Ureter (tissue), 1 donor: ENCODE measurements at places on chromosomes 7 and 10. TPM values are rescaled to one million over a fixed set of nuclear protein-coding genes. Genes with fewer than 3 reads are reported as not detected.
A peak's percentile ranks its signal among the peaks of the same experiment; 100 is the strongest.

DNA sequence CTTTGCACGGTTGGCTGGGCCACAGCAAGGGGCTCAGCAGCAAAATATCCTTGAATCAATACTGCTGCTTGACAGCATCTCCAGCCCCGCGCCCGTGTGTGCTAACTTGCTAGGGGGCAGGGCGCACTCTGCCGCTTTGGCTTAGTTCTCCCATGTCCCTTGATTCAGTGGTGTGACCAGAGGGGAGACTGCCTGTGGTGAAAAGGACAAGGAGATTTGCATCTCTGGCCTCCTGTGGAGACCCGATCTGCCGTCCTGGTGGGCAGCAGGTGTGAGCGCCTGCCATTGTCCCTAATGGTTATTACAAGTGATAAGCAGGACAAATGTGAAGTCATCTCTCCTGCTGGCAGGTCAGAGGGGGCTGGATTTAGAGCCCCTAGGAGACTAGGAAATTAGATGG lies 500.2 kb upstream of the GALNT17 start:
- DNase-seq = no peak

DNA sequence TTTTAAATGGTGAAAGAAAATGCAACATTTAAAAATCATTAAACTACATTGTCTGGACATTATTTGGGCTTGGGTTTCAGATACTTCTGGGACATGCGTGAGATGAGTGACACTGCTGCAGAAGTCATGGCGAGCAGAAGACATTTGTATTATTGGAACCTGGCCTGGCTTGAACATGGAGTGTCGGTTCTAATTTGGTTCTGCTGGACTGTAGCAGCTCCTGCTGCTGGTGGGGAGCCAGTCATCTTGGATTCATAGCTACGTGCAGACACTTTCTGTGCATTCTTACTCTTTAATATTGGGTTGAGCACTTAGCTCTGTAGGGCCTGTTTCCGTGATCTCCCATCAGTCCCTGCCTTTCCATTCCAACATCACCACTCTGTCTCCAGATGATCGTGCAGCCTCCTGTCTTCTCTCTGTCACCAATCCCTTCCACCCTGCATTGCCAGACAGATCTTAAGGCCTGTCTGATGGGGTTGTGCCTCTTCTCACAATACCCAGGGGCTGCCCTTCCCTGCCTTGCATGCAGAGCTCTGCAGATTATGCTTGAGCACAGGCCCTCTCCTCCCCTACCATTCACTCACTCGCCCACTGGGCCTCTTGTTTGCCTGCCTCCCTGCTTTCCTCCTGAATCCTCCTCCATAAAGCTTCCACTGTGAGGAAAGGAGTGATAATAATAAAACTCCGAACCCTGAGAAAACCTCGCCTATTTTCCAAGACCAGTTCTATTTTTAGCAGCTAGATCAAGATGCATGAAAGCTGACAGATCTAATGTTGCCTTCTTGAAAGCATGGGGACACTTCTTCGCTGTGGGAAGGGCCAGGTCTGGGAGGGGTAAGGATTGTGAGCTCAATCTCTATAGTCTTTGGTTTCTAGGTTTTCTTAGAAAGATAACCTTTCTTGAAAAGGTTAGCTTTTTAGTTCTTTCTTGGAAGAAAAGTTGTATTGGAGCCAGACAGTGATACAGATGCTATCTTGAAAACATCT lies 32.9 kb downstream of the CELF2 start:
- no peak for DNase-seq

Gene GPNMB
- total RNA-seq = 93.6 TPM

- no peak for DNase-seq
These were observed 45.1 kb upstream of the LYZL1 start for GRCh38 chr10:29243750-29244149.

DNA sequence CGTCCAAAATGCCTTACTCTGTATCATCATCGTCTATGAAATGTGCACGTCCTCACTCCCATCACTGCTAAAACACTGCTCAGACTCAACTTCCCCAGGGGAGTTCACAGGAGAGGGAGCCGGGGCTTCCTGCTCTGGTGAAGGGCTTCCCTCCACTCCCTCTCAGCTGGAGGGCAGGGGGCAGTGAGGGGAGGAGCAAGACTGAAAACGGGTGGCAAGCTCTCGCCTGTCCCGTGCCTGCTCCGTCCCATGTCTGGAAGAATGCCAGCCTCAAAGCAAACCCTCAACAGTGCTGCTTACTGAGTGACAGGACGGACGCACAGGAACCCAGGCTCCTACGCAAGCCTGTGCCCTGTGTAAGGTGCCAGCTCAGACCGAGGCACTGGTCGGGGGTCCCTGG lies 25.1 kb downstream of the PRKAG2 start:
- DNase-seq = peak; percentile 67

DNA sequence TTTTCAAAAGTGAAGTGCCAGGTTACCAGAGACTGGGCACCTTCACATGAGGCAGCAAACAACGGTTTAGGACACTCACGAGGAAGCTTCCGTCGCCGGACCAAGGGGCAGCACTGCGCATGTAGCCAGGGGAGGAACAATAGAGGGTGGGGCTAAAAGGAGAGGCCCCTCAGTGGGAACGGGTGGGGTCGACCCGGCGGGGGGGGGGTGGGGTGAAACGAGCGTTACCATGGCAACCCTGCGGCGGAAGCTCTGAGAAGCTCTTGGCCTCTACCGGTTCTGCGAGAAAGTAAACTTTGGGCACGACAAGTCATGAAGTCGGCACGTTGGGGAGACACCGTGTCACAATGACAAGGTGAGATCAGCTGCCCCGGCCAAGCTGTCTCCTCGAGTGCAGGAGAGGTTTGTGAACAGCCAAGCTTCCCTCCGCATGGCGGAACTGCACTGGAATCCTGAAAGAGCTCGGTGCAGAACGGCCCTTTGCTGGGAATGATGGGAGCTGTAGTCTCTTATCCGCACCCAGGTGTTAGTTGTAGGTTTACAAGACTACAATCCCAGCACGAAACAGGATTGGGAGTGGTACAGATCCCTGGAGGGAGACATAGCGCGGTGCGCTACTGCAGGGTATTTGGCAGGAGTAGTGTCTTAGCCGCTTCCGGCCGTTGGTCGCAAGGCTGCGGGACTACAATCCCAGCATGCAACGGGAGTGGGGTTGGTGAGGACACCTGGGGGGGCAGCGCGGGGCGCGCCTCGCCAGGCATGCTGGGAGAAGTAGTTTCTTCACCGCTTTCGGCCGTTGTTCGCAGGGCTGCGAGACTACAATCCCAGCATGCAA lies 72.8 kb upstream of the ZNF722 start:
- DNase-seq = peak; percentile 94

DNA sequence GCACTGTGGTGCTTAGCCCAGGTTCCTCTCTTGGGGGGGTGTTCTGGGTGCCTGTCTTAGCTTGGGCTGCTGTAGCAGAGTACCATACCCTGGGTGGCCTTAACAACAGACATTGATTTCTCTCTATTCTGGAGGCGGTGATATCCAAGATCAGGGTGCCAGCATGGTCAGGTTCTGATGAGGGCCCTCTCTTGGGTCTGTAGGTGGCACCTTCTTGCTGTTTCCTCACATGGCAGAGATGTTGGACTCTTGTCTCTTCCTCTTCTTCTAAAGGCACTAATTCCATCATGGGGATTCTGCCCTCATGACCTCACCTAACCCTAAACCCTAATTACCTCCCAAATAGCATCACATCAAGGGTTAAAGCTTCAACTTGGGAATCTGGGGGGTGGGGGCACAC lies 19.9 kb upstream of the CRHR2 start:
- DNase-seq = no peak

- DNase-seq = no peak
These were observed 5.7 kb downstream of the ATG9B start for GRCh38 chr7:151018421-151019129.

Gene GPR15LG
- total RNA-seq = 29.2 TPM

Gene GIMAP5
- total RNA-seq = 19.2 TPM

DNA sequence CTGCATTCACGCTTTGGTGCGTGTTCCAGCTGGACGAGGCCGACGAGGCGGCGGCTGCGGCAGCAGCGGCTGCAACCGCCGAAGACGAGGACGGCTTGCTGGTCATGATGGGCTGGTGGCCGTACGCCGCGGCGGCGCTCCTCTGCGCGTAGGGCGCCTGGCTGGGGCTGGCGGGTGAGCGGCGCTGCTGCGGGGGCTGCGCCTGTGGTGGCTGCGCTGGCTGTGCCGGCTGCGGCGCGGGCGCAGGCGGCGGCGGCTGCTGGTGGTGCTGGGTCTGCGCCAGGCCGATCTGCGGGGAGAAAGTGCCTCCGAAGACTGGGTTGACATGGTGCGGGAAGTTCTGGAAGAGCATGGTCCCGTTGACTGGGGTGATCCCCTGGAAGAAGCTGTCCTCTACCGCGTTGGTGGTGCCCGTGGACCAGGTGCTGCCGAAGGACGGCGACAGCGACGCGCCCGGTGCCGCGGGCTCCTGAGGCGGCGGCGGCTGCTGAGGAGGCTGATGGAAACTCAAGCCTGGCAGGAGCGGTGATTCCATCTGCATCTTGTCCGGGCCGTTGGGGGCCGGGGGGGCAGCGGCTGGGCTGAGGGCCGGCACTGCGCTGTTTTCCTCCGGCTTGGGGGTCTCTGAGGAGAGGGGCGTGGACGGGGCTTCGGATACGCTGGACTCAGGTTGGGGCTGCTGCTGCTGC lies 51.1 kb downstream of the CPEB3 start:
- peak; percentile 49 for DNase-seq

DNA sequence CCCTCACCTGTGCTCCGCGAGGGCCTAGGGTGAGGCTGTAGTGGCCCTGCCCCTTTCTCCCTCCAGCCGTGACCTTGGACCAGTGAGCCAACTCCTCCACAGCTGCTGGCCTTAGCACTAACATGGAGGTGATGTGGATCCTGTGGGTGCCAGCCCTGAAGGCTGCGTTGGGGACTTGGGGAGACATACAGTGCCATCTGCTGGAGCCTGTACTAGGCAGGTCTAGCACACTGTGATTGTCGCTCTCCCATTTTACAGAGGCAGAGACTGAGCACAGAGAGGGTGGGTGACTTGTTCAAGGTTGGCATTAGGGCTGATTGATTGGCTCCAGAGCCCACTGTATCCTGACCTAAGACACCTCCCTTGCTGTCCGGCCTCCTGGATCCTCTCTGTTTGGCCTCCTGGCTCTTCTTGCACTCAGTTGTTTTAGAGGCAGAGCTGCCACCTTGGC lies 37.6 kb downstream of the PRF1 start:
- DNase-seq = no peak

- DNase-seq = no peak
These were observed 125.4 kb upstream of the CDK13 start for GRCh38 chr7:39824456-39825200.

Gene UPK3B
- total RNA-seq = 111 TPM

DNA sequence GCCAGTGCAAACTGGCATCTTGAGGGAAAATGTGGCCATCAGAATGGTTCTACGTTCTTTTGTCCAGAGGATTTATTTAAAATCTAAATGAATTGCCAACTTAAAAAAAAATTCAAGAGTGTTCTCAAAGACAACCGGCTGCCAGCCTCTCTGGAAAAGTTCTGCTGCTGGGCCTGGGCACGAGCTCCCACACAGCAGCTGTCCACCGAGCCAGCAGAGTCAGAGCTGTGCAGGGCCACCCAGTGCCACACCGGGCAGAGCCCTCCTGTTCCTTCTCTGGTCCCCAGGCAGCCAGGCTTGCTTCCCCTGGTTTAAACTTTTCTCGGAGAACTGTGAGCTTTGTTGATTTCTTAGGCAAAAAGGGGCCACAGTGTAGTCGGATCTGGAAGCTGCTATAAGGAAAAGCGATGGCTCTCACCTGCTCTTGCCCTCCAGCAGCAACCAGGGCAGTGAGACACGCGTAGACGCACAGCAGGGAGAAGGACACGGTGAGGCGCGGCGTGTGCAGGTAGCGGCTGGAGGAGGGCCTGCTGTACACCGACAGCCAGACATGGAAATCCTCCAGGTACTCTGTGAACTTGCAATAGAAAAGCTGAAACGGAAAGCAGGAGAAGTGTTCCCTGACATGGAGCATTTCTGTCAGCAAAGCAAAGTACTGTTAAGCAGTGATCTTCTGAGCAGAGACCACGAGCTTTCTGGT lies 111.6 kb downstream of the PKD1L1 start:
- DNase-seq = no peak

DNA sequence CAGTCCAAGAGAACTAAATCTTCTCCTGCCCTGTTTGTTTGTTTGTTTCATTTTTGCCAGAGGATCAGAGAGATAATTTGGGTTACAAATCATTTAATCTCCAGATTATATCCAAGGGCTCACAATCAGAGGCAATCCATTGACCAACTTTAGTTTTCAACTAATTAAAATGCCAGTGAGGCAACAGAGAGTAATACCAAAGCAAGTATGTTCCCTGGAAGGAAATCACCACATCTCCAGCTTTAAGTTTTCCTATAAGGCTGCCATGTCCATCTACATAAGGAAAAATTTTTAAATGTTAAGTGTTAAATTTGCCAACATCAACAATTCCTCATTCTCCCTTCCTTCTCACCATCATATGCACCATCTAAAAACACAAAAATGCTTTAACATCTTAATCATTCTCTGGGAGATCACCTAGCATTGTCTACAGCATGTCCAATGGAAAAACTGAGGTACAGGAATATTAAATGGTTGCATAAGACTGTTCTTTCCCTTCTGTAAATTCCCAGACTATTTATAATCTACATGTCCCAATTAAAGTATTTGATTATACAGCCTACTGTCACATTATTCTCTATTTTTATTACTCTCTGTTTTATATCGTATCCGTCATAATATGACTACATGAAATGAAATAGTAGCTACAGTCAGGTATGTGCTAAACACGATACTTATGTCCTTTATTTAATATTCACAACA lies 14.1 kb downstream of the USP54 start:
- no peak for DNase-seq

Gene ANKRD61
- not detected for total RNA-seq

Gene PALD1
- total RNA-seq = 11.0 TPM

DNA sequence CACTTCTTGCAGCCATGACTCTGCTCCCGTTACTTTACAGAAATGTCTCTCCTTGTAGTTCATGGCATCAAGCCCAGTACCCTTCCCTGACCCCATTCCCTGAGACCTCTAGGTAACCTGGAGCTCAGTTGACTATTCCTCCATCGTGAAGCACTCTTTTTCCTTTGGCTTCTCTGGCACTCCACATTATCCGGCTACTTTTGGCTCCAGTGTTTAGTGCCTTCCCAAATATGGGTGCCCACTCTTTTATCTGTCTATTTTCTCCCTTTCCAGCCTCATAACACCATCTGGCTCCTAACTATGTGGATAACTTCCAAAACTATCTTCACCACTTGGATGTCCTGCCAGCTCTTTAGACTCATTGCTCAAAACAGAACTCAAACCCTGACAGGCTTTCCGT lies 744.7 kb upstream of the GALNT17 start:
- no peak for DNase-seq

- DNase-seq = no peak
These were observed 21.1 kb upstream of the FAM221A start for GRCh38 chr7:23658831-23659427.

DNA sequence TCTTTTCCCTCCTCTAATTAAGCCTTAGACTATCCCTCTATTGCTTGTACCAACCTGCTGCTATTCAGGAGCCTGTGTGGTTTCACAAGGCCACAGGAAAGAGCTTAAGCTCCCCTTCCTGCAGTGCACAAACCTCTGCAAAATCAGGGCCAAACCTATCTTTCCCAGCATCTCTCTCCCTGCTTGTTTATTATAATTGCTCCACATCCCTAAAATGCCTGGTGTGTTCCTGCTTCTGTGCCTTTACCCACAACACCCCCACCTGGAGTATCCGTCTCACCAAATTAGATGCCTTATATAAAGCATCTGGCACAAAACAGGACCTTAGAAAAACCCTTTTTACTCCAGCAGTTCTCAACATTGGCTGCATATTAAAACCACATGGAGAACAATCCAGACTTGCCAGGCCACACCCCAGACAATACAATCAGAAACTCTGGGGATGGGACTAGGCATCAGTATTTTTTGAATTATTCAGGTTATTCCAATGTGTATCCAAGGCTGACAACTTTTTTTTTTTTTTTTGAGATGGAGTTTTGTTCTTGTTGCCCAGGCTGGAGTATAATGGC lies 16.7 kb downstream of the SEC31B start:
- no peak for DNase-seq
